CD4-positive, alpha-beta T cell treated with Interleukin-10 for 1 hour (primary cell): ENCODE measurements at places on chromosomes 6 and 20.

DNA sequence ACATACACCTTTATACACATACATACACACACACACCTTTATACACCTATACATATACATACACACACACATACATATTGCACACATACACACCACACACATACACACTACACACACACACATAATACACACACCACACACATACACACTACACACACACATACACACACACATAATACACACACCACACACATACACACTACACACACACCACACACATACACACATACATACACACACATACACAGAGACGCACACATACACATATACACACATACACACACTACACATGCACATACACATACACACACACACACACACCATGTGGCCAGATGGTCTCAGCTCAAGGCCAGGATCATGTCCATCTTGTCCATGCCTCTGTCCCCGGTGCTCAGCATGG is 25.7 kb downstream of the BPIFB1 start:
- no peak for DNase-seq

GRCh38 chr20:63178889-63179686 is 36.8 kb downstream of the YTHDF1 start:
- DNase-seq, result peak; percentile 72

- DNase-seq, result no peak
Measured at GRCh38 chr6:20566109-20566508, 31.9 kb downstream of the CDKAL1 start.

DNA sequence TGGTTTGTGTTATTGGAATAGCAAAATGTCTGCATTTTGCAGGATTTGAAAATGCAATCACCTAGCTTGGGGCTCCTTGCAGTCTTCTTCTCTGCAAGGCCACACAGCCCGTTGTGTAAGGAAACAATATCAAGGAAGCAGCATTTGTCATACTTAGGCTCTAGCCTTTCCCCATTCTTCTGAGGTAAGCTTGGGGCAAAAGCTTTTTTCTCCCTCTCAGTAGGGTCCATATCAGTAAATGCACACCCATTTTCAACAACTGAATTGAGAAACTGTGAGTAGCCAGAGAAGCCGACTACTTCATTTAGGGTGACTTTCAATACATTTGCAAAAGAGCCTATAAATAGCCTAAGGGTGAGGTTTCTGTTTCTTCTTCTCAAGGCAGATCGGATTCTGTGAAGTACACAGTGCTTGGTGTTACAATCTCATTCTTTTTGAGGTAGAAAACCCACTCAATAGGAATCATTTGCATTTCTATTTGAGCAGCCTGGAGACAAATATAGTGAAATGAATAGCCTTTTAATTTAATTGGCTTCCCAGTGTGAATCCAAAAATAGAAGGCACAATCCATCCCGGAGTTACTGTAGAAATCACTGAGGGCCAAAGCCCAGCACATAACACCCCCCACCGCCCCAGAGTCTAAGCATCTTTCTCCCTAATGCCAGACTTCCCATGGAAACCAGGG is 61.8 kb downstream of the BTBD3 start:
- DNase-seq, result no peak

- DNase-seq, result no peak
Measured at GRCh38 chr20:43993560-43993959, 78.9 kb downstream of the TOX2 start.

DNA sequence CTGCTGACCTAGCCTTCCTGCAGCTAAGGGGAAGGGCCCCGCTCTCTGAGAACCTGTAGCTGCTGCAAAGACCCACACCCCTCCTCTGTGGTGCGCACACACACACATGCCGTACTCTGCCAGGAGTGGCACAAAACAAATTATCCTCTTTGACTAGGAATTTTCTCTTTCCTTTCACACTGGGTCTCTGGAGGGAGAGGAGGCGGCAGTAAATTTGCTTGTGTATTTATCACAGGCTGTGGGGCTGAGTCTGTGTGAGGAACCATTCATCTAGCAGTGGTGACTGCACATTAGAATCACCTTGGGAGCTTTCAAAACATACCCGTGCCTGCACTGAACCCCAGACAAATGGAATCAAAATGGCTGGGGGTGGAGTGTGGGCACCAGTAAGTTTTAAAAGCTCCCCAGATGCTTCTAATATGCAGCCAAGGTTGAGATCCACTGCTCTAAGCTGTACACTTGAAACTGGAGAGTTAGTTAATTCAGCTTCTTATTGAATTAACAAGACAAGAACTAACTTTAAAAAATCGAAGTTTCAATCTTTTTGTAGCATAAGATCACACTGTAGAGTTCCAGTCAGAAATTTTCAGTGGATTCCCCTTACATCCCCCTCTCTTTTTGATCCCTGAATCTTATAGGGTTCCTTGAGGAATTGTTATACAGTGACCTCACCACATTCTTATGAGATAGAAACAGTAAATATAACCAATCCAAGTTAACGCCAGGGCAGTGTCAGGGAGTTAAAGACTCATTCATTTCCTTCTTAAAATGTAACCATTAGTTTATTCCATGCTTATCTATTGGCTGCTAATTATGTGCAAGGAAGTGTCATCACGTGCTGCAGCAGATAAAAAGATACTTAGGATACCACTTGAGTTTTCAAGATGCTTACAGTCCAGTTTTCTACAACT is 29.8 kb upstream of the GMDS start:
- no peak for DNase-seq

DNA sequence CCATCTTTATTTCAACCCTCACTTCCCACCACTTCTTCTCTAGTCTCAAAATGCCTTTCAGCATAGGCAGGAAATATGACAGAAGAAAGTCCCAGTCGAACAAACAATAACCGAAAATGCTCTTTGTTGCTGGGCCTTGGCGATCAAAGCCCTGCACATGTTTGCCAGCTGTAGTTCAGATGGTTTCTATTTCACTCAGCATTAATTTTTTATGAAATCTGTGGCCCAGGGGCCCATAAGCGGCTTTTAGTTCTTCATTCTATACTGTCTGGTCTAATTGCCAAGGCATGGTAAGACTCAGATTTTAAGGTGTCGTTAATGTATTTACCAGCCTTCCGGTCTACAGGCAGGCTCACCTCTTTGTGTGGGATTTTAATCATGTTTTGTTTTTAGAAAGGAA is 10.9 kb upstream of the F13A1 start:
- no peak for DNase-seq

GRCh38 chr6:72411872-72412708 is 209.8 kb upstream of the KCNQ5 start:
- peak; percentile 85 for DNase-seq

- no peak for DNase-seq
Measured at GRCh38 chr6:11820821-11821220, 42.2 kb upstream of the ADTRP start.

- DNase-seq, result no peak
Measured at GRCh38 chr6:38681850-38682249, 21.1 kb downstream of the GLO1 start.

GRCh38 chr6:159094444-159095252 is 49.9 kb upstream of the TAGAP start:
- DNase-seq, result peak; percentile 64

- DNase-seq, result no peak
Measured at GRCh38 chr6:109793792-109794191, 102.7 kb downstream of the FIG4 start.

DNA sequence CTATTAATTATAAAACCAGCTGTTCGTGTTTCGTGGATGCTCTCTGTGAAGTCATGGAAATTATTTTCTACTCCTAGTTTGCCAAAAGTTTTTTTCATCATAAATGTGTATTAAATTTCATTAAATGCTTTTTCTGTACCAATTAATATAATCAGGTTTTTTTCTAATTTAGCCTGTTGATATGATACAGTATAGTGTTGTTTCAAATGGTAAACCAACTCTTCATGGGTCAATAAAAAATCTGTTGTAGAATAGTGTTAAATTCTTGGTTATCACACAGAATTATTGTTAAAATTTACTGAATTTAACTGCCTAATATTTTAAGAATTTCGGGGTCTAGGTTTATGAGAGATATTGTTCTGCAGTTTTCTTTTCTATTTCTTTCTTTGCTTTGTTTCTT is 505.9 kb upstream of the MANEA start:
- DNase-seq, result no peak

- no peak for DNase-seq
Measured at GRCh38 chr20:16942756-16943155, 194.6 kb downstream of the OTOR start.

DNA sequence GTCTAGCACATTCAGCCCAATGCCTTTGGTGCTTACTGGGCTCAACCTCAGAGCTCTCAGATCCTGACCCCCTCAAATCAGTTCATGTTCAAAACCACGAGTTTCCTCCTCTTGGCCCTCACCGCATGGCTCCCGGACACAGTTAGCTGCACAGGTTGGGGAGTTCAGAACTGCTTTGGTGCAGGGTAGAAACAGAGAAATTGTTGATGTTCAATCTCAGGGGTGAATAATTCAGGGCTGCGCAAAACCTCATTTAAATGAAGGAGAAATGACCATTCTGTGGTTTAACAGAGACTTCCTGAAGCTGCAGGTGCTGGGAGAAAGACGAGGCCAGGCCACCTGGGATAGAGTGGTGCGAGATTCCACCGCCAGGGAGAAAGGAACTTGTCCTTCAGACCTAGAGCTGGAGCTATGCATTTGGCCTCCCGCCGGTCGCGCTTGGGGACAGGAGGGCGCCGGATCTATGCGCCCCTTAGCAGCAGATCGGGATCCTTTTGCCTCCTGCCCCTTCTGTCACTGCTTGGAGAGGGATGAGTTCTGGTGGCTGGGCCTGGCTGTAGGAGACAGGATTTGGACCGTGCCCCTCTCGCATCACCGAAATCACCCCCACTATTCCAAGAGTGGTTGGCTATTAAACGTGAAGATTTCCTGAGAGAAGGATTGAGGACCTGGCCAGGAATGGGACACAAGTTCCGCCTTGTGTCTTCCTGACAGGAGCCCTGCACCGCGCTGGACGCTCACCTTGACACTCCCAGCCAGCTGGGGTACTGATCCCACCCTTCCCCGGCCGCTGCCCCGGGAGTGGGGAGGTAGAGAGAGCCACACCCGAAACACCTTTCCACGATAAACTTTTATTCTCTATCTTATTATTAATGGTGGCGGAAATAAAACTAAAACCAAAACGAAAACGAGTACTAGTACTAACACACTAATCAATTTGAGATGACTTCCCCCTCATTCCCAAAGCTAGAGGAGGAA is 767 bp upstream of the PAX1 start:
- no peak for DNase-seq

- no peak for DNase-seq
Measured at GRCh38 chr6:92784235-92784634, 635.1 kb downstream of the EPHA7 start.
